ENCODE measurements at places on chromosomes 6 and 20.

DNA sequence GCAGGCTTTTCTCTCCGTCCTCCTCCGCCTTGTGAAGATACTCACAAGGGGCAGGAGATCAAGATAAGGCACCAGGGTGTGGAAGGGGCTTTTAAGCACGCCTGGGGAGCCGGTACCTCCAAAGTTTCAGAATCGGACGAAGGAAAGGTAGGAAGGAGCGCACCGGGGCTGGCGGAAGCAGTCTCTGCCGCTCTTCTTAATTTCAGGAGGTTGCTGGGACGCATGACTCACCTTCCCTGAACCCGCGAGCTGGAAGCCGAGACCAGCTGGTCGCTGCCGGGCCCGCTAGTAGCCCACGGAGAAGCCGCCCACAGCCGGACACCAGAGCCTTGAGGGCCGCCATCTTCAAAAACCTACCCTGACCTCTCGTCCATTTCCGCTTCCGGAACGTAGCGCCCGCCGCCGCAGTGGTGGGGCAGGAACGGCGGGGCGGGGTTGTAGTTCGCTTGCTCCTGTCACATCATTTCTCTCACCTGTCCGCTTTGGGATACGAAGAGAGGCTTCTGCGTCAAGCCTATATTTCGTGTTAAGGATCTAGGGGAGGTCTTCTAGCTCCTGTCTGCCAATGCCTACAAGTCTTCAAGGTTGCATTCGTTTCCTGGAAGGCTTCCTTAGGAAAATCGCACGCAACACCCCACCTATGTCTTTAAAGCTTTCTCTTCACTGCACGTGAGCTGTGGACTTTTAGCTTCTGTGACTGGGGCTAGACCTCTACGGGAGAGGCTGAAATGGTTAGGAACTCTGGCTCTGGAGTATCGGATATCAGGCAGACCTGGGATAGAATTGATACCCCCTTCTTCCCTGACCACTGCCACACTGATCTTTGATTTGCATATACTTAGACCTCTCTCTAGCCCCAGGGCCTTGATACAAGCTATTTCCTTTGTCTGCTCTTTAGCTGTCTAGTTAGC lies at the start of gene MRPS18A:
Gene MRPS18A (minus strand): TSS at position 355 of the 911 bp plus-strand sequence. CDS start 12 bp downstream, at position 343.
- peak; percentile 81 for DNase-seq

- no peak for DNase-seq
Observed at GRCh38 chr20:2602046-2602735, 50.2 kb upstream of the NOP56 start.

DNA sequence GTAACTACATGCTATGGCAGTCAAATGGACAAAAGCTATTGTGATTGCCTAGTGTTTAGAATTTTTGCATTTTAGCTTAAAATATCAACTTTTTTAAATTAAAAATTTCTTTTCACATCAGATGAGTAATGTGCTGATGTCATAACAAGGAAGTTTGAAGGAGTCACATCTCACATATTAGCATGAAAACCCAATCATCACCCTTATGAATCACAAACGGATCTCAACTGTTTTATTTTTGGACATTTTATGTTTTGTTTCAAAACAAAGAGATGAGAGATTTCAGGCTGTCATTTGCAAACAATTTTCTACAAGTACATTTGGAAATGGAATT lies 53.6 kb upstream of the TRERF1 start:
- no peak for DNase-seq

- no peak for DNase-seq
Observed at GRCh38 chr6:46808806-46809205, 15.6 kb downstream of the MEP1A start.

DNA sequence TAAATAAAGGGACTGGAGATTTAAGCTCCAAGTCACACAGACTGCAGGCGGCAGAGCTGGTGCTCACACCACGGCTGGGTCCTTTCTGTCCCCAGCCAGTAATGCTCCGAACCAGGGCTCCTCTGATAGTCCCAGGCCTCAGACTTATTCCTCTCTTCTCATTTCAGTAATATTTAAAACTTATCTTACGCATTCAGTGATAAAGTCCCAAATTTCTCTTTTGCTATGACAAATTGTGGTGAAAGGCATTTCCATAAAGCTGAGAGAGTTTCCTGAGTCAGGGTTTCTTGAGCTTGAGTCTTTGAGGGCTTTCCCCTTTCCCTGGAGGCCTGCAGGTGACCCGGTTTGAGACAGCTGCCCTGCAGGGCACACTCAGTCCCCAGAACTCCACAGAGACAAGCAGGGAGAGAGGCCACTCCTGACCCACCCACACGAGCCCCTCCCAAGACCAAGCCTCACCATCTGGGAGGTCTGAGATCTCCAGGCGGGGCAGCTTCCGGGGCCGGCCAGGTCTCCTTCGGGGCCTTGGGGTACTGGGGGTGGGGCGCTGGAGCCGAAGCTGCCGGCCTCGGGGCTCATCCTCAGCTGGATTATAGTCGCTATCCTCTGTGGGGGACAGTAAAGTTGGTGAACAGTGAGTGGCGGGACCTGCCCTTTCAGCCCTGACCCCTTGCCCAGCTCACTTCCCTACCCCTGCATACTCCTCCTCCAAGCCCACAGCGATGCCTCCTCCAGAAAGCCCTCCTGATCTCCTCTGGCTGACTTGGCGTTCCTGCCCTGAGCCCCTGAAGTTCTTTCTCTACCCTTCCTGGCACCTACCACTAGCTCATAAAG lies 6.6 kb downstream of the ZNF335 start:
- no peak for DNase-seq

DNA sequence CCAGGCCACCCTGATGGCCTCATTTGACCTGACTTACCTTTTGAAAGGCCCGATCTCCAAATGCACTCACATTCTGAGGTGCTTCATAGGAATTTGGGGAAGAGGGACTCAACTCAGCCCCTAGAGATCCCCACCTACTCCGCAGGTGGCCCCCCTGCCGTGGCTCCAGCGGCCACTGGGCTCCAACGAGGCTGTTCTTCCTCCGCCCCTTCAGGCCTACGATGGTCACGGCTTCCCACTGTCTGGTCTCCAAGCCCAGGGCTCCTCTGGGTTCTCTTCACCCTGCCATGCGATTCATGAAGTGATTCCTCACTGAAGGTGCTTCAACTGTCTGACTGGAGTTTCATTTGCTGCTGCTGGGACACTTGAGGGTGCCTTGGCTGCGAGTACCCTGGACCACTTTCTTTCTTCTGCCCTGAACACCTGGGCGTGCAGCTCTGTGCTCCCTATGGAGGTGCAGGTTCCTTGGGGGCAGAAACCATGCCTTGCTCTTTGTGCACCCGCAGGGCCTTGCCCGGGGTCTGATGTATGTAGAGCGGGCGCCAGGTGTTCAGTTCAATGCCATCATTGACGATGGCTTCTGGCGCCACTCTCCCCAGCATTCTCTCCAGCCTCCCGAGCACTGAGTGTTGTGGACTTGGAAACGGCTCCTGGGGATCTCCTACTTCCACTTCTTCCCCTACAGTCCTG lies 10.0 kb upstream of the DUSP22 start:
- DNase-seq: no peak

GRCh38 chr6:24147511-24148153 lies 21.6 kb downstream of the NRSN1 start:
- no peak for DNase-seq

DNA sequence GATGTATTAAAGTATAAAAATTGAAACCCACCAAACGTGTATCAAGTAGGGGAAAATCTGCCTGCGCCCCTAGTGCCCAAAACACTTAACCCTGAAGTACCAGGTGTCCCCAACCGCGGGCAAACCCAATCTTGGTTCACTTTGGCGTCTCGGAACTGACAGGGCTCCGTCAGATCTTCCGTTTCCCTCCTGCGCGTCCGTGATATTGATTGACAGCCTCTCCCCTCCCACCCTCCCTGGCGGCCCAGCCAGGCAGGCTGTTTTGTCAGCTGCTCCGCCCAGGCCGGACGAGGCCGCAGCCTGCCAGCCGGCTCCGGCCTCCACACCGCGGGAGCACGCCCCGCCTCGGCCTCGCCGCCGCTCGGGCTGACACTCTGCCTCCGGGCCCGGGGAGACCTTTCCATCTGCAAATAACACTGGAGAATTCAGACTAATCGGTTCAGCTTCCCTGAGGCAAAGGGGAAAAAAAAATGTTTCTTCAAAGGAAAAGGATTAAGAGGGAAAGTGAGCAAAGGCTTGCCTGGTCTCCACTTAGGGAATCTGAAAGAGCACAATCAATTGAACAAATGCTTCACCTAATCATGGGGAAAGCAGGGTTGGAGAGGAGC lies 234.9 kb upstream of the MCHR2 start:
- peak; percentile 84 for DNase-seq

GRCh38 chr6:104050455-104050854 lies 809.3 kb downstream of the HACE1 start:
- DNase-seq: no peak

- DNase-seq: no peak
Observed at GRCh38 chr20:50356525-50356885, 153.7 kb upstream of the PTPN1 start.

DNA sequence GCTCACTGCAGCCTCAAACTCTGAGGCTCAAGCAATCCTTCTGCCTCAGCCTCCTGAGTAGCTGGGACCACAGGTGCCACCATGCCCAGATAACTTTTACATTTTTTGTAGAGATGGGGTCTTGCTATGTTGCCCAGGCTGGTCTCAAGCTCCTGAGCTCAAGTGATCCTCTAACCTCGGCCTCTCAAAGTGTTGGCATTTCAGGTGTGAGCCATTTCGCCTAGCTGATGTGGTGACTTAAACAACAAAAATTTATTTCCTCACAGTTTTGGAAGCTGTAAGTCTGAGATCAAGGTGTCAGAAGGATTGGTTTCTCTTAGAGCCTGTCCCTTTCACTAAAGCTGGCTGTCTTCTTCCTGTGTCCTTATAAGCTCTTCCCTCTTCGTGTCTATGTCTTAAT lies 15.0 kb upstream of the JARID2 start:
- DNase-seq: no peak

GRCh38 chr6:126182650-126183311 lies 157.1 kb upstream of the CENPW start:
- no peak for DNase-seq

GRCh38 chr20:17966432-17967310 lies 1.9 kb downstream of the SNX5 start:
- DNase-seq: no peak

DNA sequence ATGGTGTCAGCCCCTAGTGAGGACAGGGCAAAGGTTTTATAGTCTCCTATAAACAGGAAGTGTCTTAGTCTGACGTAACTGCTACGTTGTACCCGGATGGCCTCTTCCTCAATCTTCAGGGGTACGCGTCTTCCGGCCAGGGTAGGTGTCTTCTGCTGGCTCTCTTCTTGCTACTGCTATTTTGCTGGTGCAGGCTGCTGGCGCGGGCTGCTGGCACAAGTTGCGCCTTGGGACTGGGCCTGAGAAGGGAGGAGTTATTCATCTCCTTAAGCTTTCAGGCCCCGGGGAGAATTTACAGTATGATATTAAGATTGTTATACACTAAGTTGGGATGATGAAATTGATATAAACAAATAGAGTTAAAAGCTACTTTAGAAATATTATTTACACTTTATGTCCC lies 74.4 kb downstream of the HDGFL1 start:
- DNase-seq: no peak

DNA sequence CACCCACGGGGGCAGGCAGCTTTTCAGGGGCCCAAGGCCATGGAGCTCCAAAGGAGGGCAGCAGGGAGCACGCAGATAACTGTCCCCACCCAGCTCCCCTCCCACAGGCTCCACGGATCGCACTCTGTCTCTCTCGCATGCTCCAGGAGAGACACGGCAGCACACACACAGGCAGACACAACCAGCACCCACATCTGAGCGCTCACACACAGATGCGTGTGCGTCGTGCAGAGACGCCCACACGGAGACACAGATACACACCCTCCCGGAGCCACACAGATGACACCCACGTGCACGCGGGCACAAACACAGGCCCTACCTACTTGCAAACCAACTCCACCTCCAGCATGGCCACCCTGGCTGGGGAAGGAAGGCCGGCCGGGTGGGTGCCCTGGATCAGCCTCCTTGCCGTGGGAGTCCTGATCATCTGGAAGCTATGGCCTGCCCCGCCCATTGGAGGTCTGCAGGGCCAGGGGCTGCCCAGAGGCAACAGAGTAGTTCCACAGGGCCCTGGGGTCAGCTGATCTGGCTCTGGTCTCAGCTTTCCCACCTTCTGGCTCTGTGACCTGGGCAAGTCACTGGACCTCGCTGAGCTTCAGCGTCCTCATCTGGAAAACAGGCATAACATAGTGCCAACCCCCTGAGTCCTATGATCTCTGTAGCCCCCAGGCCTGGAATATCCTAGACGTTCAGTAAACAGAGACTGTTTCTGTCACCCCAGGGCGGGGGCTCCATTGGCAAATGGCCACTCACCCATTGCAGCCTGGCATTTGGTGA lies 31.5 kb downstream of the AAR2 start:
- no peak for DNase-seq

- no peak for DNase-seq
Observed at GRCh38 chr6:142781129-142781528, 163.8 kb downstream of the HIVEP2 start.

DNA sequence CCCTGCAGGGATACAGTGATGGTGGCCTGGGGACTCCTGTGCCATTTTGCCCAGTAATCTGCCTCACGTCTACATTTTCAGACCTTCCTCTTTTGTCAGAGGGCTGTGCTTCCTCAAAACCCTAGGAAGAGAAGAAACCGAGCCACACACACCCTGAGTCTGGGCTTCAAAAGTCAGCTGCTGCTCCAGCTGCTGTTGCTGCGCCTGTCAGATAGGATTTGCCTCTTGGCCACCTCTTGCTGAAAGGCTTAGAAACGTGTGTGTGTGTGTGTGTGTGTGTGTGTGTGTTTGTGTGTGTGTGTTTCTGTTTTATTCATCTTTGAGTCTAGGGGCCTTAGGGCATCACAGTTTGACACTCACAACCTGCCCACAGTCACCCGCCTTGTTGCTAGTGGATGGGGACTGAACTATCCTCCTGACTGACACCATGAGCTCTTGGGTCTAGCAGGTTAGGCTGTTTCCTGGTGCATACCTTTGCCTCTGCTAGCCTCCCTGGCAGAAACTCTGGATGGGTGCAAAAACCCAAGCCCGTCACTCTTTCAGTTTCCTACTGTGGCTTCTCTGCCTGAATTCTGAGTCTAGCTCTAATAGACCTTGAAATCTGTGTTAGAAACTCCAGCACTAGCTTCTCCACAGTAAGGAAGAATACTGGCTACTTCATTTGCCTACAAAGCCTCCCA lies 94.9 kb upstream of the CEP85L start:
- no peak for DNase-seq

DNA sequence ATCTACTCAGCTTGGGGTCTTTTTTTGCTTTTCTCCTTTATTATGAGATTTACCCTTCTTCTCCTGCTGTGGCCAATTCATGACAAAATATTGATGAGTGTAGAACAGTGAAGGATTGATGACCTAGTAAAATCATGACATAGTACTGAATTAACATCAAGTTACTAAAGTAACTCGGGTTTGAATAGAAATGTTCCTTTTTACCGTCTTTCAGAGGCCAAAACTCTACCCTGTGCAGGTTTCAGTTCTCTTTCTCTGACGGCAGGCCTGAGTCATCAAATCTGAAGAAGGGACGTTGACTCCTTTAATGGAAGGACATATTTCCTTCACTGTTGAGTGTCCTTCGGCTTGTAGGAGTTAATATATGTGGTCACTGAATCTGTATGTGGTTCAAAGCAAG lies 80.7 kb downstream of the RREB1 start:
- DNase-seq: no peak

GRCh38 chr6:155248008-155249001 lies 15.5 kb upstream of the CLDN20 start:
- DNase-seq: peak; percentile 46

GRCh38 chr6:132458887-132459604 lies 53.9 kb downstream of the STX7 start:
- DNase-seq: no peak
